ENCODE measurements at places on chromosomes 6 and 20. TPM values are rescaled to one million over a fixed set of nuclear protein-coding genes. Genes with fewer than 3 reads are reported as not detected.
A peak's percentile ranks its signal among the peaks of the same experiment; 100 is the strongest.

DNA sequence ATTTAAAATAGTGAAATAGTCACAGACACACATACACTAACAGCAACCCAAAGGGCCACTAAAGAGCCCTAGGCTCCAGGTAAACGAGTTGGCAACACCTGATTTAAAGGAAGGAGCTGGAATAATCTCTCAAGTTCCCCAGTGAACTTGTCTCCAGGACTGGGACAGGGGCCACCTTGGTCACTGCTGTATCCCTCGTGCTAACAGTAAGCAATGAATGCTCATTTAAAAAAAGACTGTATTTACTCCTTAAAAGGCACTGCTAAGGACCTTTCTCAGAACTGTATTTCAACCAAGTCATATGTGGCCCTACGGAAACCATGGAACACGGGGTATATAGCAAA lies 1.3 kb downstream of the DIDO1 start:
- DNase-seq: no peak

- DNase-seq: no peak
These were observed 364.6 kb downstream of the PREX1 start for GRCh38 chr20:48463096-48463720.

GJA1 gene
- total RNA-seq: 80.6 TPM

DNA sequence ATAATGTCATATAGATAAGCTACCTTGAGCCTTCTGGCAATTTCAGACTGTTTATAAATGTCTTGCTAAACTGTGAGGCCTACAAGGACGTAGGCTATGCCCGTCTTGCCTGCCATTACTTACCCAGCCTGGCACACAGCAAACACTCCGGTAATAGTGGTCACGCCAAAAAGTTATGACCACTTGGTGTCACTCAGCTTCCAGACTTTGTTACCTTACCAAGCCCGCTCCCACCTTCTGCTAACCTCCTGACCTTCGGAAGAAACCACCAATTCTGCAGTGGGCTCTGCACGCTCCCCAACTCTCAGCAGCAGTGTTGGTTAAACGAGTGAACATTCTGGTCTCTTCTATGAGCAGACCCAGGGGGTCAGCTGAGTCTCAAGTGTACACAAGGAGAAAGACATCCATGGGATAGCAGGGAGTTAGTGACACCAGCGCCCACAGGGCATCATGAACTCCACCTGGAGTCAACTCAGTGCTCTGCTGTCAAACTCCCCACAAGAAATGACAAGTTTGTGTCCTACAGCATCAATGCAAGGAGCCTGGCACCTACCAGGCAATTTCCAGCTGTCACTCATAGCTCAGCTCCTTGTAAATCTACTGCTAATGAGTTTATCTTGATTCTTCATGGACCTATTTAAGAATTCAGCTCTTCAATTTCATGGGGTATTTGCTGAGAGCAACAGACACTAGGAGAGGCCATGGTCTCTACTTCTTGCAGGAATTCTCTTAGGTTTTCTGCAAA lies 119.9 kb downstream of the TTLL2 start:
- DNase-seq: no peak

GRCh38 chr6:159169557-159170332 lies 545 bp downstream of the FNDC1 start:
- DNase-seq: peak; percentile 81

DNA sequence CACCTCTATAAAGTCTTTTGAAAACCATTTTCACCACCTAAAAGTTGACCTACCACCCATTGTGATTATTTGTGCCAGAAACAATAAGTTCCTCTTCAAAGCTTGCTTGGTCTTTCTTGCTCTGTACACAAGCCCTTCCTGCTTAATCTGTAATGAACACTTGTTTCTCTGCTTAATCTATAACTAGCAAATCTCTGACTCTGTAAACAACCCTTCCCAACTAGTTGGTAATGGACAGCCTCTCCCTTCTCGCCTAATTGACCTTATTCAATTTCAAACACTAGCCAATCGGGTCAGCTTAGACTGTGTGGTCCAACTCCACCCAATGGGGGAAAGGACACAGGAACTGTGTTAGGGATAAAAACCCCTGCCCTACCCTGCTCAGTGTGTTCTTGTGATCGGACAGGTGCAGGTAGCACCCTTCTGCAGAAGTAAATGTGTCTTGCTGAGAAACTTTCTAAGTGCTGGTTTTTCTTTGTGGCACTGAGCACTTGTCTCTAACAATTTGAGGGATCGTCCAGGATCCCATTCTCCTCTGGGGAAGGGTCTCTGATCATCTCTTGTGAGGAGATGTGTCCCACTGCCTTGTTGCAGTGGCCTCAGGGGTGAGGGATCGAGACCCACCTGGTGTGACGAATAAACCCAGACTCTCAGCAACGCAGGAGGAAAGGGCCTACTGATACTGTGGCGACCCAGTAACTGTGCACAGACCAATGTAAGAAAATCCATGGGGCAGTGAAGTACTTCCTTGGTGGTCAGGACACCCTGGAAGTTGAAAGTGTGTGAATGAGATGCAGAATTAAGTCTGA lies 23.5 kb downstream of the CHD6 start:
- DNase-seq: no peak

- peak; percentile 61 for DNase-seq
These were observed 7.1 kb upstream of the MYLK2 start for GRCh38 chr20:31811796-31812728.

GRCh38 chr6:126650931-126651330 lies 311.0 kb downstream of the CENPW start:
- DNase-seq: no peak

DNA sequence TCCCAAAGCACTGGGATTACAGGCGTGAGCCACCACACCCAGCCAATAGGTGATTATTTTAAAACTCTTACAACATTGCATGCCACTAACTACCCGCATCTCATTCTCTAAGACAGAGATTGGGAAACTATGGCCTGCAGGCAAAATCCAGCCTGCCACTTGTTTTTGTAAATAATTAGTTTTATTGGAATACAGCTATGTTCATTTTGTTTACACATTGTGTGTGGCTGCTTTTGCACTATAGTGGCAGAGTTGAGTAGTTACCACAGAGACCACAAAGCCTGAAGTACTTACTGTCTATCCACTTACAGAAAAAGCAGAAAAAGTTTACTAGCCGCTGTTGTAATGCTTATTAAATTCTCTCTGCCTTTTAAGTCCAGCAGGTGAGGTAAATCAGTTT lies 16.4 kb upstream of the PKIG start:
- DNase-seq: no peak
